NCI-H460 (cell line): ENCODE measurements at places on chromosomes 12 and 14.

- no peak for DNase-seq
These were observed 12.8 kb downstream of the RITA1 start for GRCh38 chr12:113198296-113198695.

DNA sequence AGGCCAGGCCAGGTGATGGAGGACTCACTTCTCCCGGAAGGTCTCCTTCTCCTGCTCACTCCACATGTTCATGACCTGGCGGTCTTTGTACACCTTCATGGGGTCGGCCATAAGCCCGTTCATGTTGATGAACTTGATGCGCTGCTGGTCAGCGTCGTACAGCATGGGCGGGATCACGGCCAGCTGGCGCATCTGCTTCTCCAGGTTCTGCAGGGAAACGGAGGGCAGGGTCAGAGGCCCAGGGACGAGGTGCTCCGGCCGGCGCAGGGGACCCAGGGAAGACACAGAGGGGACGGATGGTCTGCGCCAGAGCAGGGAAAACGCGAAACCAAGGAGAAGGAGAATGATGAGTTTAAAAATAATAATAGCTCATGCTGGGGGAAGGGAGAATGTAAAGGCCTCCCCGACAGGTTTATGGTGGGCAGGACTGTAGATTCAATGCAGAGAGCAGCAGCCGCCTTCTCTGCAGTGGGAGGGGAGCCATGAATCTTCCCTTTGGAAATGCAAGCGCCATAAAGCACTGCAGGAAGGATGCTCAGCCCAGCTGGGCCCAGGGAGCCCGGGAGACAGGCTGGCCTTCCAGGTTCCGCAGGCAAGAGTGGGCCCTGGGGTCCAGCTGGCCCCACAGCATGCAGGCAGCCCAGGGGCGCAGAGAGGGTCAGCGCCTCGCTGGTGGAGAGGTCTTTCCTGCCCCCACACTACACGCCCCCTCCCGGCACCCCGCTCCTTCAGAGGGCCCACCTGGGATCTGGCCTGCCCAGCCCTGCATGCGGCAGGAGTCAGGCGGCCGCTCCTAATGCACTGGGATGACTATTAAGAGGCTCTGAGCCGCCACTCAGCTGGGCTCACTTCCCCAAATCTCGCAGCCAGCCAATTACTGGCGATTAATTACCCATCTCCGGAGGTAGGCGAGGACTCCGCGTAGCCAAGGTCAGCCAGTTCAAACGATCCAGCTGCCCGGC is 132.0 kb downstream of the RFLNA start:
- DNase-seq: no peak

DNA sequence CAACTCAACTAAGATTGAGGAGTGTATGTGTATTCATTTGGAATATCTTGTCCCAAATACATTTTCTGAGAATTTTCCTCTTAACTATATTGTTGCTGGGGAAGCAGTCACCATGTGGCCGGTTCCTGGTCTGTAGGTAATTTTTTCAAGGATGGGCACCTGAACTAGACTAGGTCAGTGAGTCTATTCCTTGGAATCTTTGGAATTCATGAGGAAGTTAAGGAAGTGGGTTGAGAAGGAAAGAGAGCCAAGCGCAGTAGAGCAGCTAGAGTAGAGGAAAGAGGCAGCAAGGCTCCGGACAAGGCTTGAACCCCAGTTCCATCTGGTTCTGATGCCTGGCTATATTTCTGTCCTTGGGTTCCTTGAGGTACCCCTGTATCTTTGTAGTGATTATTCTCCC is 183.7 kb downstream of the DACT1 start:
- no peak for DNase-seq

- DNase-seq: no peak
These were observed 521.0 kb upstream of the ATP2B1 start for GRCh38 chr12:90229407-90230170.

DNA sequence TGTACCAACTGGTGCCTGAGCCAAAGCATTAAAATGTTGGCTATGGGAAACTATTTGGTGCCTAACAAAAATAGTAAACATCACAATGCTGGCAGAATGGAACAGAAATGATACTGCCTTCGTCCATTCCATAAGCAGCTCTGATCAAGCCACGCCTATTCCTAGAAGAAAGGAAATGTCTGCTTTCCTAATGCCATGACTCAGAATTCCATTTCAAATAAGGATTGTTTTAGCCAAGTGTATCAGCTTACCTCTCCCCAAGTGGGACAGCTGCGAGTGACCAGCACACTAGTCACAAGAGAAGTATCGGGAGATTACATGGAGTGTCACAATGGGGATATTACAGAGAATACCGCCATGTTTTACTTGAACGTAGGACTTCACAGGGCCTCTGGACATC is 38.7 kb downstream of the GLT8D2 start:
- no peak for DNase-seq

- DNase-seq: no peak
These were observed 1149.5 kb downstream of the VRK1 start for GRCh38 chr14:97946641-97947040.

- DNase-seq: no peak
These were observed 125.9 kb downstream of the ZNF664 start for GRCh38 chr12:124098887-124099286.

DNA sequence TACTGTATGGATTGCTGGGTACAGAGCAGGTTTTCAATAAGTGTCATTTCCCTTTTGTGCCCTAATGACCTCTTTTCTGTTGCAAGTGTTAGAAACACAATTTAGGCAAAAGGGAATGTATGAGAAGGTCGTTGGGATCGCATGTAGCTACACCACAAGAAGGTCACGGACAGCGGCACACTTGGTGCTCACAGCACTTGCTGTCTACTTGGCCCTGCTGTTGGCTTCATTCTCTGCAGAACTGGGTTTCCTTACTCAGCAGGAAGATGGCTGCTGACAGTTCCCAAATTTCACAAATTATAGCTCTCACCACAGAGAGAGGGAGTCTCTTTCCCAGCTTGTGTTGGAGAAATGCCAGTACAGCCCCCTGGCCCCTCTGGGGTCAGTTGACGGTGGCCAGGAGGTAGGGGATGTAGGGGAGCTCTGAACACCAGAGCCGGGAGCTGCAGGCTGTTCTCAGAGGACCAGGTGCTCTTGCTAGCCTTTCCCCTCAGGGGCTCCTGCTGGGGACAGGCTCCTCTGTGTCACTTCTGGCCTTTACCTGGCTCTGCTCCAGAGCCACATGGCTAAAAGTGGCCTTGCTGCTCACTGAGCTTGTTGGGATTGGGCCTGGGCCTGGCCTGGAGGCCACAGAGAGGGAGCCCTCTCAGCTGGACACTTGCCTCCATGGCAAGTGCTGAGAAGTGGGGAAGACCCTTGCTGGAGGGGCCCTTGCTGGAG is 50.9 kb upstream of the BCL7A start:
- DNase-seq: no peak

GRCh38 chr12:2481951-2482350 is 312.8 kb upstream of the FKBP4 start:
- DNase-seq: no peak
